ENCODE measurements at places on chromosomes 3 and 15. TPM values are rescaled to one million over a fixed set of nuclear protein-coding genes. Genes with fewer than 3 reads are reported as not detected.

The LAMB2 gene
- not detected for total RNA-seq

The CPA3 gene
- not detected for total RNA-seq

The RASL12 gene
- total RNA-seq: not detected

The PIGX gene
- total RNA-seq: 45.4 TPM

The ZCWPW2 gene
- total RNA-seq: 0.50 TPM

The RBP2 gene
- total RNA-seq: not detected

The GOLGA6L6 gene
- total RNA-seq: not detected

The CMTM6 gene
- total RNA-seq: 55.2 TPM

The NECTIN3 gene
- total RNA-seq: 3.9 TPM

The GASK1A gene
- total RNA-seq: not detected

The SLC38A3 gene
- not detected for total RNA-seq

The TIPIN gene
- total RNA-seq: 28.0 TPM

The TRIM42 gene
- total RNA-seq: not detected

The MAP1A gene
- 9.8 TPM for total RNA-seq

The TRH gene
- not detected for total RNA-seq

The KLHDC8B gene
- 1.5 TPM for total RNA-seq

The CCDC54 gene
- not detected for total RNA-seq

The PRICKLE2 gene
- not detected for total RNA-seq

The LRIG1 gene
- 26.1 TPM for total RNA-seq

The FSD2 gene
- total RNA-seq: not detected

The RARB gene
- total RNA-seq: not detected

The ADAMTS9 gene
- not detected for total RNA-seq

The TNNC1 gene
- 2.1 TPM for total RNA-seq

The CELSR3 gene
- 8.6 TPM for total RNA-seq

The P2RY14 gene
- 0.25 TPM for total RNA-seq

The DUOX1 gene
- not detected for total RNA-seq

The SACM1L gene
- total RNA-seq: 61.3 TPM

The OR5H6 gene
- total RNA-seq: not detected

The THBS1 gene
- total RNA-seq: 1.1 TPM

The THRB gene
- not detected for total RNA-seq

The LMAN1L gene
- total RNA-seq: 0.92 TPM

The PRC1 gene
- 196 TPM for total RNA-seq

The CMTM8 gene
- 5.9 TPM for total RNA-seq

The RAB43 gene
- total RNA-seq: 59.1 TPM

The CHP1 gene
- total RNA-seq: 61.1 TPM

The ATR gene
- 31.5 TPM for total RNA-seq

The XCR1 gene
- not detected for total RNA-seq

The HYKK gene
- total RNA-seq: 3.7 TPM

The FHIT gene
- 41.2 TPM for total RNA-seq

The FAM3D gene
- total RNA-seq: not detected

The P2RY12 gene
- not detected for total RNA-seq

The A4GNT gene
- total RNA-seq: not detected

The GOLGA6L7 gene
- not detected for total RNA-seq

The RCCD1 gene
- total RNA-seq: 30.8 TPM

Measured in activated CD4-positive, alpha-beta T cell treated with anti-CD3 and anti-CD28 coated beads, Interleukin-2, amount 10 ng/mL, durations not matched to agents 7 days and 5 days (primary cell).